ENCODE measurements at places on chromosomes 11 and 22.

GRCh38 chr11:102470251-102470650, 17.7 kb upstream of the TMEM123 start:
- no peak for DNase-seq

DNA sequence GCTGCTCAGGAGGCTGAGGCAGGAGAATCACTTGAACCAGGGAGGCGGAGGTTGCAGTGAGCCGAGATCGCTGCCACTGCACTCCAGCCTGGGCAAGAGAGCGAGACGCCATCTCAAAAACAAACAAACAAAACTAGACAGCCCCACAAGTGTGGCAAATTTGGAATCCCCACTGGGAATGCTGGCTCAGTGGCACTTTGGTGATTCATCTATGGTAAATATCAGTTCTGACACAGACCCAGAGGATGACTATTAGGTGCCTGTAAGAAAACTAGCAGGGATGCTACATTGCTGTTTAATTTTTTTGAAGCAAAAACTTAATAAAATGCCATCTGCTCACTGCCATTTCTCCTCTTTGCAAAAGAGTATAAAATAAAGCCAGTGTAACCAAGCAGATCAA, 107.9 kb downstream of the NAT10 start:
- DNase-seq: no peak

DNA sequence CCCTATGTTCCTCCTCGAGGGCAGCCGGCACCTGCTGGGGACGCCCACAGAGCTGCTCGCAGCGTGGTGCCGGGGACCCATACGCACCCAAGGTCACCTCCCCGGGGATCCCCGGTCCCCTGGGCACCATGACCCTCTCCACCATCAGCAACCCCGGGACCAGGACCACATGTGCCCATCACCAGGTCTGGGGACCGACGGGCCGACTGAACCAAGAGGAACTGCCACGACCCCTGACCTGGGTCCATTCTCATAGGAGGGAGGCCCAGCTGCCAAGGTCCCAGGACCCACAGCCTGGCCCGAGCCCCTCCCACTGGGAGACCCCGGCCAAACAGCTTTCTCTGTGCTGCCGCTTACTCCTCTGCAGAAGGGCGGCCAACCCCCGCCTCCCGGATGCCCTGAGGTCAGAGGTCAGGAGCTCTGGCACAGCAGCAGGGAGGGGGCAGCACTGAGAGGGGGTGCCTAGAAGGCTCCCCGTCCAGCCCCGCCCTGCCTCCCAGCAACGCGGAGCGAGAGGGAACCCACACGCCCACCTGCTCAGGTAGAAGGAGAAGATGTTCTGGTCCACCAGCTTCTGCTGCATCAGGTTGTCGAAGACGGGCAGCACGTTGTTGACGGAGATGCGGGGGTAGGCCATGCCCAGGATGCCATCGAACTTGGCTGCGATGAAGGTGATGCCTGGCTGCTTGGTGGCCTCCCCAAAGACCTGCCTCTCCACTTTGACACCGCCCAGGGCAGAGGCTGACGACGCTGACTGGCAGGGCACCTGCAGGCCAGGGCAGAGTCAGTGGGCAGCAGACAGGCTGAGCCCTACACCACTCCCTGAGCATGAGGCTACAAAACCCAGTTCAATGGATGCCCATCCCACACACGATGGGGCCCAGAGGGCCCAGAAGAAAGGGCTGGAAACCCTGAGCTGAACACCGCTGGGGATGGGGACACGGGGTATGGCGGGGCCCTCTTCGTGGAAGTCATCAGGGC, 6.6 kb downstream of the CTSD start:
- DNase-seq: no peak

GRCh38 chr11:3644817-3645235, at the start of gene ART1:
Gene ART1, plus strand, starts transcription at chr11:3645128. Its CDS starts 14,086 bp downstream, at chr11:3659214.
- DNase-seq: no peak

DNA sequence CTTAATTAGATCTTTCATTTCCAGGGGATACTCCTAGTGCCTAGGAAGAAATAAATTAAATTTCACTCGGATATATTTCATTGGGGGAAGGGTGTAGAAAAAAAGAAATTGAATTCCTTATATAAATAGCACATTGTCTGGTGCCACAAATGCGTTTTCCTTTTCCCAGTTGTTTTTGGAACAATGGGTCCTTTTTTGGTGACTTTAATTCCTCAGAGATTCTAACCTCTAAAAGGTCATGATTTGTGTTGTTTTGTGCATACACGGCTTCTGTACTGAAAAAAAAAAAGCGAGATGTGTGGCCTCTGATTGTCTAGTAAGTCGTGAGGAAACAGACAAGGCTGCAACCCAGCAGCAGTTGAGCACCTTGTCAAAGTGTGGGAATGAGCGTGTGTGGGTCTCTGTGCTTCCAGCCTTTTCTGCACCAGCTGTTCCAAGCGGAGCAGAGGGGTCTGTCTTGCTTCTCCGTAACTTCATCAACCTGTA, 64.5 kb upstream of the CRTAM start:
- DNase-seq: no peak

Data from sigmoid colon (tissue), 7 donors.